ENCODE measurements at places on chromosomes 1 and 21.
A peak's percentile ranks its signal among the peaks of the same experiment; 100 is the strongest.

GRCh38 chr1:212470059-212470458 lies 37.3 kb downstream of the NENF start:
- no peak for DNase-seq
- no peaks in the 10 kb centered on the region for H3K36me3 ChIP-seq
- no peak overlapping the region for H3K4me3 ChIP-seq
- no peaks in the 10 kb centered on the region for H3K4me1 ChIP-seq
- peaks cover 13% of the 10 kb centered on the region for H3K27me3 ChIP-seq

- H3K27me3 ChIP-seq: no peaks in the 10 kb centered on the region
- peaks cover 40% of the 10 kb centered on the region for H3K4me1 ChIP-seq
- H3K4me3 ChIP-seq: no peak overlapping the region
- DNase-seq: no peak
- H3K27ac ChIP-seq: no peak overlapping the region
- H3K36me3 ChIP-seq: no peaks in the 10 kb centered on the region
These were observed 78.5 kb downstream of the FHAD1 start for GRCh38 chr1:15325375-15326085.

- no peaks in the 10 kb centered on the region for H3K36me3 ChIP-seq
- no peak overlapping the region for H3K27ac ChIP-seq
- H3K27me3 ChIP-seq: peaks cover 53% of the 10 kb centered on the region
- no peaks in the 10 kb centered on the region for H3K4me1 ChIP-seq
- DNase-seq: no peak
- H3K4me3 ChIP-seq: no peak overlapping the region
These were observed 82.3 kb downstream of the ITPKB start for GRCh38 chr1:226656601-226657277.

DNA sequence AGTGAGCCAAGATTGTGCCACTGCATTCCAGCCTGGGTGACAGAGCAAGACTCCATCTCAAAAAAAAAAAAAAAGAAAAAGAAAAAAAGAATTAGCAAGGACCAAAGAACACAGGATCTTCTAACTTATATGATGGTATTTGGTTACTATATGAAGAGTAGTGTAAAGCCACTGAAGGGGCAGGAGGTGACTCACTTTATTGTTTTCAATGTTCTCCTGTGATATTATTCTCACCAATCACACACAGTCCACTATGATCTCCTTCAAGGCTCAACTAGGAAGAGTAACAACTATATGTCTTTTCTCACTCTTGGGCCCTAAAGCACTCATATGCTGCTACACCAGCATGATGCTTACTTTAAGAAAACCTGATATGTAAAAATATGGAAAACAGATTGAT lies 26.7 kb downstream of the RC3H1 start:
- H3K36me3 ChIP-seq: peaks cover 68% of the 10 kb centered on the region
- H3K27me3 ChIP-seq: no peaks in the 10 kb centered on the region
- H3K27ac ChIP-seq: no peak overlapping the region
- DNase-seq: no peak
- no peak overlapping the region for H3K4me3 ChIP-seq

- H3K4me1 ChIP-seq: peaks cover 8% of the 10 kb centered on the region
- no peak overlapping the region for H3K4me3 ChIP-seq
- no peaks in the 10 kb centered on the region for H3K27me3 ChIP-seq
- H3K36me3 ChIP-seq: peaks cover 30% of the 10 kb centered on the region
- no peak overlapping the region for H3K27ac ChIP-seq
These were observed 18.7 kb downstream of the LRRC8D start for GRCh38 chr1:89839516-89839915.

DNA sequence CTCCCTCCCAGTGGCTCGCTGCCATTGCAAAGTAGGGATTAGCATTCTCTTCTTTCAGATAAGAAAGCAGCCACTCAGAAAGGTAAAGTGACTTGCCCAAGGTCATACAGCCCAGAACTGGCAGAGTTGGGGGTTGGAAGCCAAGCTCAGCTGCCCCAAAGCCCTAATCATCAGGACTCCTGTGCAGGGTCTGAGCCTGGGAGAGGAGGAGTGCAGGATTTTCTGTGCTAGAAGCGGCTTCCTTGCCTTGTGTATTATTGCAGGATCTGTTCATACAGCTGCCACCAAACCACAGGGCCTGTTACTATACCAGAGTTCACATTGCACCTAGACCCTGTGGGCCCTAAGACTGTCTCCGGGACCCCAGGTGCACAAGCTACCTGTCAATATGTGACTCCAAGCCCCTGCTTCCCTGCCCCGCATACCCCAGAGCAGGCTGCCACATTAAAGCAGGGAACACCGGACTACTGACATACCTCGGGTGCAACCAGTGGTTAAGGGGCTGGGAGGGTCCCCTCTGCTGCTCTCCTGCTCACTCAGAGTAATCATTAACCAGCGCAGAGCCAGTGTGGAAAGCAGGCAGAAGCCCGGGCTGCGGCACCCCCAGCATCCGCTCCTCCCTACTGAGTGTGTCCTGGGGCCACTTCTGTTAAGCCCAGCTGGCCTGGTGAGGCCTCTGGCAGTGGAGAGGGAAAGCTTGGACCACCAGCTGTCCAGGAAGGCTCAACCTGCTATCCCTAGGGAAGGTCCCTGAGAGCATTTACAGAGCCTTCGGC lies 15.8 kb downstream of the HSPG2 start:
- H3K36me3 ChIP-seq: peaks cover 36% of the 10 kb centered on the region
- peak overlapping the region; percentile 75 for H3K27ac ChIP-seq
- H3K27me3 ChIP-seq: no peaks in the 10 kb centered on the region
- peaks cover 75% of the 10 kb centered on the region for H3K4me1 ChIP-seq
- no peak for DNase-seq
- H3K4me3 ChIP-seq: no peak overlapping the region

DNA sequence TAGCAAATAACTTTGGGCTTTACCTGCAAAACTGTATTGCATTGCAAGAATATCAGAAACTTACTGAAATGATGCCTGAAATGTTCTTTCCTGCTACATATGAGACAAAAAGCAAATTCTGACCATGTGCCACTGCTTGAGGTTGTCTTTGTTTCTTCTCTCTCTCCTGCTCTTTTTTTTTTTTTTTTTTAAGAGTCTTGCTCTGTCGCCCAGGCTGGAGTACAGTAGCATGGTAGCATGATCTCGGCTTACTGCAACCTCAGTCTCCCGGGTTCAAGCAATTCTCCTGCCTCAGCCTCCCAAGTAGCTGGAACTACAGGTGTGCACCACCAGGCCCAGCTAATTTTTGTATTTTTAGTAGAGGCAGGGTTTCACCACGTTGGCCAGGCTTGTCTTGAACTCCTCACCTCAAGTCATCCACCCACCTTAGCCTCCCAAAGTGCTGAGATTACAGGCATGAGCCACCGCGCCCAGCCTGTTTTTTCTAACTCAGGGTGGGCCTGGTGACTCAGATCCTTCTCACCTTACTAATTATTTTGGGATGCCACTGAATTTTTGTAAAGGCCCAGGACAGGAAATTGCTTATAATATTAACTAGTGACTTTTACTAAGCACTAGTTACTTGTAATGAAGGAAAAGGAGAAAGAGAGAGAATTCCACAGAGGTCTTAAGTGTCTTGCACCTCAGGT lies 35.9 kb downstream of the DNASE2B start:
- no peak overlapping the region for H3K4me3 ChIP-seq
- no peaks in the 10 kb centered on the region for H3K27me3 ChIP-seq
- H3K36me3 ChIP-seq: no peaks in the 10 kb centered on the region
- H3K27ac ChIP-seq: no peak overlapping the region
- DNase-seq: no peak
- H3K4me1 ChIP-seq: no peaks in the 10 kb centered on the region

DNA sequence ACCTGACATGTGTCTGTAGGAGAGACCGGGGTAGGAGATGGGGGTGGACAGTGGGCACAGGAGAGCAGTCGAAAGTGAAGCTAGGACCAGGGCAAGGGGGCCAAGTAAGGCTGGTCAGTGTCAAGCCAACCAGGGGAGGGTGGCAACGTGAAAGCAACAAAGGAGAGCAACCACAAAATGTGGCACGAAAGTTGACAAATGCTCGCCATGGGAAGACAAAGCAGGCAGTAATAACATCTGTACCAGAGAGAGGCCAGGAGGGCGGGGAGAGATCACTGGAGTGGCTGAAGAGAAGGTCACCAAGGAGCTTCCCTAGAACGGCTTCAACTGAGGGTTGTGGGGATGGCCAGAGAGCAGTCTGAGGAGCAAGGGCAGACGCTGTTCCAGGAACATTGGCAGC lies 17.0 kb downstream of the QSOX1 start:
- DNase-seq: no peak
- H3K4me3 ChIP-seq: no peak overlapping the region
- peaks cover 17% of the 10 kb centered on the region for H3K36me3 ChIP-seq
- H3K27ac ChIP-seq: no peak overlapping the region

DNA sequence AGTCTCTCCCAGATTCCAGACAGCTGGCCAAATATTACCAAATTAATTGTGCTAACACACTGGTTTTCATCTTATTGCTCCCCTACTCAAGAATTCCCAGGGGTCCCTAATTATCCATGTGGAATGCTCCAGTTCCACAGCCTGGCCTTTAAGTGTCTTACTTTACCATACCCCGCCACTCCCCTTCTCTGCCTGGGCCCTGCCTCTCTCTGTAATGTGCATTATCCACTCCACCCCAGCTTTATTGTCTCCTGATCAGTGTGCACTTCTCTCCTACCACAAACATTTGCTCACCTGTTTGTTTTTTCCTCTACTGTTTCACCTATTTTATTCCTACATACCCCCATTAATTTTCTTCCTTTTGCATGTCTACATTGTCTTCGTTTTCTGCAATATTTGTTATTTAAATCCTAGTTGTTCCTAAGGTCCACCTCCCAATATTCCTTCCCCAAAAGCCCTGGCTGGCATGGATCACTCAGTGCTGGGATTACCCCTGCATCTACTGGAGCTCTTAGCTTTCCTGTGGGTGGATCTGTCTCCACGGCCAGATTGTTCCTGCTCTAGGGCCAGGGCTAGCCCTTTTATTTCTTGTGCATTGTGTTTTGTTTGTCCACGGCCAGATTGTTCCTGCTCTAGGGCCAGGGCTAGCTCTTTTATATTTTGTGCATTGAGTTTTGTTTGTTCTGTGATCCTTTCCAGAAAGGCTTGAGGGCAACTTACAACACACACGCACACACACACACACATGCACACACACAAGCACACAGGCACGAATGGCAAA lies 33.4 kb upstream of the ATP1B1 start:
- H3K36me3 ChIP-seq: no peaks in the 10 kb centered on the region
- no peak overlapping the region for H3K4me3 ChIP-seq
- H3K27me3 ChIP-seq: no peaks in the 10 kb centered on the region
- DNase-seq: no peak

GRCh38 chr1:212669102-212669501 lies 30.5 kb downstream of the BATF3 start:
- H3K4me3 ChIP-seq: no peak overlapping the region
- H3K4me1 ChIP-seq: peaks cover 3% of the 10 kb centered on the region
- H3K27me3 ChIP-seq: peaks cover 56% of the 10 kb centered on the region
- no peak overlapping the region for H3K27ac ChIP-seq

- H3K27me3 ChIP-seq: peaks cover 28% of the 10 kb centered on the region
- no peak for DNase-seq
- no peak overlapping the region for H3K27ac ChIP-seq
- no peaks in the 10 kb centered on the region for H3K4me1 ChIP-seq
These were observed 37.1 kb downstream of the KIAA0040 start for GRCh38 chr1:175155473-175155856.

- H3K27me3 ChIP-seq: peaks cover 17% of the 10 kb centered on the region
- H3K4me1 ChIP-seq: no peaks in the 10 kb centered on the region
- DNase-seq: peak; percentile 42
These were observed 5.2 kb upstream of the ERRFI1 start for GRCh38 chr1:8031176-8031785.

DNA sequence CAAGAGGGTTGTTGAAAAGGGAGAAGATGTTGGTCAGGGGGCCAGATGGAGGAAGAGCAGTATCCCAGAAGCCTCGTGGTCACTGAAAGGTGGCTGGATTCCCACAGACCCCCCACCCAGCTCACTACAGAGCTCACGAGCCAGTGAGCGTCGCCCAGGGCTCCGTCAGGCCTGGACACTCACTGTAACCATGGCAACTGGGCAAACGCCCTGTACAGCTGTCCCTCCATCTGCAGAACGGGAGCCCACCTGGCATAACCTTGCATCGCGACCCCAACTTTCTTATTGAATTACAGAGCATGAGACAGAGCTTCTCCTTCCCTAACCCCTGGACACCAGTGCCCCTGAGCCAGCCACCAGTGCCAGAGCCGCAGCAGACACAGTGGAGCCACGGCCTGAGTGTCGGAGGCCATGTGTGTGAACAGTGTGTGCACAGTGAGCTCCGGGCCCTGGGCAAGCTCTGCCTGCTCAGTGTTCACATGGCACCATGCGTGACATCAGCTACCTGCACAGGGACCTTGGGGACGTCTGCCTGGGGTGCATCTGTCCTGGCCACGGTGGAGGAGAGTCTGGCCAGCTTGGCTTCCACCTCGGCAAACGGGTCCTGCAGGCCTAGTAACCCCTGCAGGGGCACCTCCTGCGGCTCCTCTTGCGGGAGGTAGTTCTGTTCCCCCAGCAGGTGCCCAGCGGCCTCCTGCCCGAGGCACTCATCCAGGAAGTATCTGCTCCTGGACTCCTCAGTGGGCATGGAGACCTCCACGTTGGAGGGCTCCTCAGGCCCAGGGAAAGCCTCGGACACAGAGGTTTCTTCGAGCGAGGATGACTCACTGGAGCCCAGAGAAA lies 25.9 kb upstream of the DDOST start:
- H3K4me1 ChIP-seq: no peaks in the 10 kb centered on the region
- DNase-seq: no peak
- H3K27ac ChIP-seq: no peak overlapping the region

- no peak within 1 kb of the TSS for H3K4me3 ChIP-seq
- H3K27me3 ChIP-seq: no peaks in the 10 kb centered on the region
- DNase-seq: no peak
- peaks cover 10% of the 10 kb centered on the region for H3K4me1 ChIP-seq
These were observed at the start of gene SLC1A7 for GRCh38 chr1:53142226-53142853. SLC1A7 (minus strand) TSS chr1:53142638; CDS start chr1:53142449, 189 bp downstream.

- no peak overlapping the region for H3K27ac ChIP-seq
- peaks cover 23% of the 10 kb centered on the region for H3K27me3 ChIP-seq
- H3K4me3 ChIP-seq: no peak overlapping the region
- DNase-seq: no peak
- no peaks in the 10 kb centered on the region for H3K4me1 ChIP-seq
These were observed 122.1 kb downstream of the TRABD2B start for GRCh38 chr1:47875036-47875435.

- no peak overlapping the region for H3K4me3 ChIP-seq
- H3K27ac ChIP-seq: no peak overlapping the region
- H3K36me3 ChIP-seq: no peaks in the 10 kb centered on the region
These were observed 74.0 kb downstream of the FYB2 start for GRCh38 chr1:56745231-56745630.
